Amniotic epithelial cell (primary cell): ENCODE measurements at places on chromosomes 2 and 18.

DNA sequence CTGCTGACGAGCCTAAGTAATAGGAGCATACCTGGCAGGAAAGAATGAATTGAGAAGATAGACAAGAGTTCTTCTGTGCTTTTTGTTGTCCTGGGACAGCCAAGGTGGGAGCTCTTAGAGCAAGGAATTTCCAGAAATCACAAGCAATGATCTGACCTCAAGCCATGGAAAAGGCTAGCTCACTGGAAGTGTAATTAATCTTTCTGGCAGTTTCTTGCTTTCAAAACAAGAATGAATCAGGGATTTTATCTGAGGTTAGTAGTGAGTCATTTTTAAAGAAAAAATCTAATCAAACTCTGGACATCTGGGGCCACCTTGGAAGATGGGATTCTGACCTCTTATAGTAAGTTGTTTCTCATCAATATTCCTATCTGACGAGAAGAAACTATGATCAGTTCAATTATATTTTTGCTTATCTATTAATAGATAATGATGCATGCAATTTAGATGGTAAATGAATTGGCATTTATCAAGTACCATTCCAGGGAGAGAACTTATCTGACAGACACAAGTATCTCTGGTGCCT, 98.0 kb downstream of the ADCYAP1 start:
- DNase-seq, result peak; percentile 82

DNA sequence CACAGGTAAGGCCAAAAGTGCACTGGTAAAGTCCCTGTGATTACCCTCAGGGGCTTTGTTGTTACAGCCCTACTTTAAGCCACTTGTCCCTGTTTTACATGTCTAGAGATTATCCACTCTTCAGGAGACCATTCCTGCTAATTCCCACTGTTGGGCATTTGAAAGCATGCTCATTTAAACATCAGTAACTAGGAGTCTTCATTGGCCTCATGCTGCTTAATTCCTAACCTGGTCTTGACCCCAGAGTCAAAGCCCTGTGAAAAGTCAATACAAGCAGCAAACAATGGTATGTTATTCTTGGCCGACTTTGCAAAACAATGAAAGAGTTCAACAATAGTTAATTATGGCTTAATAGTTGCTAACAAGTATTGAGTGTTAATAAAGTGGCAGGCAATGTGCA, 23.2 kb downstream of the AFF3 start:
- no peak for DNase-seq

DNA sequence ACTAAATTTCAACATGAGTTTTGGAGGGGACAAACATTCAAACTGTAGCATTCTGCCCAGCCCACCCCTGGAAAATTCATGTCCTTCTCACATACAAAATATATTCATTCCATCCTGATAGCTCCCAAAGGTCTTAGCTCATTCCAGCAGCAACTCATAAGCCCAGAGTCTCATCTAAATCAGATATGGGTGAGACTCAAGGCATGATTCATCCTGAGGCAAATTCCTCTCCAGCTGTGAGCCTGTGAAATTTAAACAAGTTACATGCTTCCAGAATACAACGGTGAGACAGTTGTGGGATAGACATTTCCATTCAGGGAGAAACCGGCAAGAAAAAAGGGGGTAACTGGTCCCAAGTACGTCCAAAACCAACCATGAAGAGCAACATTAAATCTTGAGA, 43.5 kb upstream of the FAHD2A start:
- DNase-seq, result peak; percentile 74

DNA sequence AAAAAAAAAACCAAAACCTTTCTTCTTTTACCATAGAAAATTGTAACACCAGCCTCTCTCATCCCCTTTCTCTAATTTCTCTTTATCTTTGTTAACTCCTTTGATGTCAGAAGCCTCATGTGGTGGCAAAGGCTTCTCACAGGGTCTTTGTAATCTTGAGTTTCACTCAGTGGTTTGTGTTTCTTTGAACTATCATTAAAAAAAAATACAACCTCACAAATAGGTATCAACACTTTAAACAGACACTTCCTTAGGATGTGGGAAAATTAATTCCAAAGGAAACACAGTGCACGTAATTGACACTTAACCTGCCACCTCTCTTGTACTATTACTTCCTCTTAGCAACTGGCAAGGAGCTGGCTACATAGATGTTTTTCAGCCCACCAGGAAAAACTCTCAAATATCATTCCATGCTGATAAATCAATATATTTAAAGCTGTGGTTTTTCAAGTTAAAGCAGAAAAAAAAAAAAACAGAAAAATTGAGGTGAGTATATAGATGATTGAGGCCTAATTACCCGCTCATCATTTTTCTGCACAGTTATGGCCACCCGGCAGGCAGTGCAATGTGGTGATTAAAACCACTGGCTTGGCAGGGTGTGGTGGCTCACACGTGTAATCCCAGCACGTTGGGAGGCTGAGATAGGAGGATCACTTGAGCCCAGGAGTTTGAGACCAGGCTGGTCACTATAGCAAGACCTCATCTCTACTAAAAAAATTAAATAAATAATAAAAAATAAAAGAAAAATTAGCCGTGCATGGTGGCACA, 193.5 kb downstream of the MYO3B start:
- DNase-seq, result no peak

- DNase-seq, result no peak
These were observed 182.9 kb downstream of the PRKCE start for GRCh38 chr2:45834372-45834771.

DNA sequence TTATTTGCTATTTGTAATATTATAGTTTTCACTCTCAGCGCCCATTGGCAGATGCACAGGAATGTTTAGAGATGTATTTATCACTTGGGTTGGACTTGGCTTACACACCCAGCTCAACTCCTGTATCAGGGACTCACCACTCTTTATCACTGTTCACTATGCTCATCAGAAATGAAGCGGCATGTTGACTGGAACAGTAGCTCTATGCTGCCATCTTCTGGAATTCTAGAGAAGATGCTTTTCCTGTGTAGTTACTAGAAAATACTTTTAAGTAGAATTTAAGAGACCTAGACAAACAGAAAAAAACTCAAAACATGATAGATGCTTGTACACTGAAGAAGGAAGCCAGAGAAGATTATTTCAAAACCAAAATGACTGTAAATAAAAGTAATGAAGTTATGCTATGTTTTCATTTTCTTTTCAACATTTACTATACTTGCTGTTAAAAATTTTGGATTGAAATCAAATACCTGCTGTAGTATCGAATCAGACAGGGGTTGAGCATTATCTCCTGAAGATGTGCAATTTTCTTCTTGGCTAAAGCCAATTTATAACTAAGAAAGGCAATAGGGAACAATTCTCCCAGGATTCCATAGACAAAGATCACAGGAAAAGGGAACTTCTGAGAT, 47.4 kb upstream of the NXPH2 start:
- peak; percentile 62 for DNase-seq
